GM23248 (cell line): ENCODE measurements at places on chromosomes 16 and 17. TPM values are rescaled to one million over a fixed set of nuclear protein-coding genes. Genes with fewer than 3 reads are reported as not detected.

DNA sequence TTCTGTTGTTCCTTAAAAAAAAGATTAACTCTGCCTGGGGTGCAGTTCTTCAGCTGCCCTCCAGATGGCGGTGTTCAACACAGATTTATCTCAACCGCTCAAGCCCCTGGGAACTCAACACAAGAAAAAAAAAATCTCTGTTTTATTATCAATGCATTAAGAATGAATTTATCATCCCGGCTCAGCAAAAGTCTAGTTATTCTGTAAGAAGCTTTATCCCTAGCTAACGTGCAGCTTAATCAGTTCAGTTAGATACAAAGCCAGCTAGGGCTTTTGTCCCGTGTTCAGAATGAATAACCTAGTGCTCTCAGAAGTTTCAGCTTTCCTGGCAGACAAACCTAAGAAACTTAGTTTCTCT, 475.9 kb upstream of the CCL2 start:
- peak; percentile 70 for DNase-seq

GRCh38 chr16:85007496-85008214, 3.7 kb downstream of the ZDHHC7 start:
- no peak for DNase-seq

- peak; percentile 43 for DNase-seq
These were observed 70.3 kb downstream of the RAI1 start for GRCh38 chr17:17751489-17752088.

- DNase-seq = peak; percentile 85
These were observed 3.5 kb upstream of the CDC6 start for GRCh38 chr17:40284085-40284713.

- DNase-seq = no peak
These were observed 48.5 kb upstream of the HS3ST3A1 start for GRCh38 chr17:13650096-13650675.

GRCh38 chr16:30914830-30915229, 8.5 kb upstream of the FBXL19 start:
- DNase-seq = no peak

The TEX19 gene
- not detected in 2 replicates for total RNA-seq
